Effector CD4-positive, alpha-beta T cell (primary cell): ENCODE measurements at places on chromosomes 1 and 21.

DNA sequence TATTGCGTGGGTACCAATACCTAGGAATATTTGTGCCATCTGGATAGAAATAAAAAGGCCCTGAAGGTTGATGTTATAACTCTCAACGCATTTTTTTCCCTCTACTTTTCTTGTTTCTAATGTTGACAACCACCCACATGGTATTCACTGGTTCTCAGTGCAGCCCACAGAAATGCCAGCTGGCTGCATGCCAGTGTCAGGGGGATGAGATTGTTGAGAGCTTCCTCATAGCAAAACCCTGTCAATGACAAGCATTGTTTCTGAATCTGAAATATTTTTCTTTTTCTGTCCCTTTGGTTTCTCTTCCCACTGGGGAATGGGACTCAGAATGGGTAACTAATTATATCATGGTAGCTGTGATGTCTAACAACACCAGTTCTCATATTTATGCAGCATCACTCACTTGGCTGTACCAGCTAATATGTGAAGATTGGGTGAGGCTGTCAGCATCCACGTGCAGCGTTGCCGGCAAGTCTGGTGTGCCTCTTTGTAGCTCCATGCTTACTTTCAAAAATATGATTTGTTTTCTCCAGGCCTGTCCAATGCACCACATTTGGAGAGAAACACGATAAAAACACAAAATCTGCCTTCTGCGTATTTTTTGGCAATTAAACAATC lies 284.6 kb downstream of the PTBP2 start:
- no peak for DNase-seq

DNA sequence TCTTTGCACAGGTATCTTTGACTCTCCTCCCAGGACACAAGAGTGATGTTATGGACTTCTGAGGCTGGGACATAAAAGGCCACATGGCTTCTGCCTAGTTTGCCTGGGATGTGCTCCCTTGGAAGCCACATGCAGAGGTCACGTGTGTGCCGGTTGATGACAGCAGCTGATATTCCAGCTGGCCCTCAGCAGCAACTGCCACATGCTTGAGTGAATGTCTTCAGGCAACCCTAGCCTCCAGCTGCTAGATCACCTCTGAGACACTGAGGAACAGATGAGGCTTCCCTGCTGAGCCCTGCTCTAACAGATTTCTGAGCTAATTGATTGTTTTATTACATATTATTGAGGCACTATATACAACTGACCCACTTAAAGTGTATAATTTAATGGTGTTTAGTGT lies 11.6 kb upstream of the AKR7A3 start:
- DNase-seq, result no peak

DNA sequence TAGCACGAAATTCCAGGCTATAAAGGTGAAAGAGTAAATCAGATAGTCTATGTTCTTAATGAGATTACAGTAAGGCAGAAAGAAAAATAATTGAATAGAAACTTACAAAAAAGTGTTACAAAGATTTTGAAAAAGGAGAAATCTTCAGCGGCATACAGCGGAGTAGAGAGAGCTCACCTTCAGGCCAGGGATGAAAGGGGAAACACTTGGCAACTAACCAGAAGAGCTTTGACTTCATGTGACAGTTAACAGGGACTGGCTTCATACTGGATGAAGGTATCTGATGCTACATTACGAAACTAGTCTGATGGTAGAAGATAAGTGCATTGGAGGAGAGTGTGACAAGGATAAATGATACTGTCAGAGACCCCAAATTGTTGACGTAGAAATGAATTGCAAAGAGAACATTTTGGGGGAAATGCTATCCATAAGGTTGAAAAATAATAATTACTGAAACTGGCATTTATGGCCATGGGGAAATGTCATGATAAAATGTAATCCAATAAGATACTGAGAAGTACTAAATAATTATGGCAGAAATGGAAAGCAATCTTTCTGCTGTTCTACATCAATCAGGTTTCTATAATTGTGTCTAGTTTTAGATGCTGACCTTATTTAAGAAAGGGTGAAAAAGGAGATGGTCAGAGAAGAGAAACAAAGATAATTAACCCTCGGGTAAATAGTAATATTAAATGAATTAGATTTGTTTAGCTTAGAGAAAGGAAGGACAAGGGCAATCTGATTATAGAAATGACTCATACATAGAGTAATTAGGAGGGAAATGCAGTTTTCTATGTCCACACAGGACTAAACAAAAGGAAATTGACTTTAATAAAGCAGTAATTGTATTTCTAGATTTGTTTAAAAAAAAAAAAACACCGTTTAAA lies 808.7 kb downstream of the NCAM2 start:
- DNase-seq, result no peak

DNA sequence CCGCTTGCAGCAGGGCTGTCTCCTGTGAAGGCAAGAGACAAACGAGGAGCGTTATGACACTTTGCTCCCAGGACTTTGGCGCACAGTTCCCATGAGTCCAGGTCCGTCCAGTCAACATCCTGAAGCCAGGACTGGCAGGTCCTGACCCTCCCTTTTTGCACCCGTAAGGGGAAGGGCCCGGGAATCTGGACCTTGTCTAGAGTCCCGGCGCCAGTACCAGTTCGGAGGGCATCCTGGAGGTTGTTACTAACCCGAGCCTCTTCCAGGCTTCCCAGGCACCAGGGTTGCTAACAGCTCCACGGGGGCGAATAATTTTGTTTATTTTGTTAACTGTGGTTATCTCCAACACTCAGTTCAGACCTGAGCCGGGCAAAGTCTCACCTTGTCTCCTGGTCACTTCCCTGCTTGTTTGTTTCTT lies 682 bp upstream of the RWDD3 start:
- DNase-seq, result no peak

DNA sequence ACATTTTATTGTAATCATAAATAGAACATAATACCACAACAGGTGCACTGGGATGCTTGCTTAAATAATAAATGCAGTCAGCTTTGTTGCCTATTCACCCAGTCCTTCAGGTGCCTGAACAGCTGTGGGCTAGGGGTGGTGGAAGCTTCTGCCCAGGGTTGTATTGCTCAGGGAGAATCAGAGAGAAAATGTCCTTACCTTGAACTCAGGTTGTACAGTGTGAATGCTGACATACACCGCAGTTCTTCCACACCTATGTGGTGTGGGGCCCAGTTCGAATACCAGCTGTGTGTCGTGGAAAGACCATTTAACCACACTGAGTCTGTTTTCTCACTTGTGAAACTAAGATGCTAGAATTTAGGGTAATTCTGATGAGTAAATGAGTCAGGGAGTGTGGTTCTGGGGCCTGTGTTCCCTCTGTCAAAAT lies 115.7 kb upstream of the ATP1A1 start:
- no peak for DNase-seq

DNA sequence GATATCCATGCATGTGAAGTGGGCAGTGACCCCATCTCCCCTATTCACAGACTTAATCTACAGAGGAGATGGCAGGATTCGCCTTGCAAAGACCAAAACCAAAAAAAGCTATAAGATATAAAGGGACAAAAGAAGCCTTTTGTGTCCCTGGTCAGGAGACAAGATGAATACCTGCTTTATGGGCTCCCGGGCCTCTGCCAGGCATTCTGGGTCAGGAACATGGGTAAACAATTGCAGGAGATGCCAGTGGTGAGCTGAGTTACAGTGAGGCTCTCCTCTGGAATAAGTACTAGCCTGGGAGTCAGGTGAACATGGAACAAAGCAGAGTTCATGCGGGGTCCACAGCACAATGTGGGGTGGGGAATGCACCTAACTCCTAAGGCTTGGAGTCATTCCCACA lies 4.7 kb downstream of the SLC9A1 start:
- no peak for DNase-seq

DNA sequence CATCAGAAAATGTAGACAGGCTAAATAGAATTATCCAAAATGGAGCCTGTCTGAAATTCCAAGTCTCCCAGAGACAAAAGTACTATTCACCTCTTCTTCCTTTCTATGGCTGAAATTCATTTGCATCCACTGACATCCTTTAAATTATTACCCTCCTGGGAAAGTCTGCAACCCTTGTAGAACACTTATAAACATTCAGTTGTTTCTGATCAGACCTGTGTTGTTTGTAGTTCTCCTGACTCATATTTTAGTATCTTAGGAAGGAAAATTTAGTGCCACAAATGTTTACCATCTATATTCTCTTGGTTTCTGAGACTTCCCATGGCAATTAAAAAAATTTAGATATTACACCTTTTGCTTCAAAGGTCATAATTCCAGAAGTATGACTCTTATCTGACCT lies 69.6 kb upstream of the C1orf105 start:
- no peak for DNase-seq

DNA sequence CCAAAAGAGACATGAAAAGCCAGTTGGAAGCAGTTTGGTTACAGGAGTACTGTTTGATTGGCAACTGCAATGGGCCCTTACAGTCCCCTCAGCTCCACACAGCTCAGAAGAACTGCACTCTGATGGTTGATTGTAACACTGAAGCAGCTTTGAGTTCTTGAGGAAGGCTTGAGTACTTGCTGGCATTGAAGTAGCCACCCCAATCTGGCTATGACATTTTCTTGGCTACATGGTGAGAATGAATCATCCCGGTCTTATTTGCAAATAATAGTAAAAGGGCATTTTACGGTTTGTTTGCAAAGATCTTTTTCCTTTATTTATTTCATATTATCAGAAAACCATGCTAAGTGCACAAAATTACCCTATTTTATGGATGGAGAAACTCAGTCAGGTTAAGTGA lies 159.7 kb upstream of the BEND5 start:
- no peak for DNase-seq

GRCh38 chr1:174902531-174903099 lies 97.1 kb upstream of the CACYBP start:
- no peak for DNase-seq

GRCh38 chr21:31201144-31201543 lies 142.9 kb downstream of the TIAM1 start:
- no peak for DNase-seq

GRCh38 chr1:216815260-216816131 lies 92.3 kb upstream of the ESRRG start:
- no peak for DNase-seq
